ENCODE measurements at places on chromosomes 11 and 22.

- no peak for DNase-seq
These were observed 48.0 kb upstream of the SLC5A1 start for GRCh38 chr22:31995046-31995445.

GRCh38 chr11:22670830-22671229 is 4.4 kb downstream of the GAS2 start:
- no peak for DNase-seq

GRCh38 chr22:39241794-39242594 is 2.8 kb downstream of the PDGFB start:
- no peak for DNase-seq

DNA sequence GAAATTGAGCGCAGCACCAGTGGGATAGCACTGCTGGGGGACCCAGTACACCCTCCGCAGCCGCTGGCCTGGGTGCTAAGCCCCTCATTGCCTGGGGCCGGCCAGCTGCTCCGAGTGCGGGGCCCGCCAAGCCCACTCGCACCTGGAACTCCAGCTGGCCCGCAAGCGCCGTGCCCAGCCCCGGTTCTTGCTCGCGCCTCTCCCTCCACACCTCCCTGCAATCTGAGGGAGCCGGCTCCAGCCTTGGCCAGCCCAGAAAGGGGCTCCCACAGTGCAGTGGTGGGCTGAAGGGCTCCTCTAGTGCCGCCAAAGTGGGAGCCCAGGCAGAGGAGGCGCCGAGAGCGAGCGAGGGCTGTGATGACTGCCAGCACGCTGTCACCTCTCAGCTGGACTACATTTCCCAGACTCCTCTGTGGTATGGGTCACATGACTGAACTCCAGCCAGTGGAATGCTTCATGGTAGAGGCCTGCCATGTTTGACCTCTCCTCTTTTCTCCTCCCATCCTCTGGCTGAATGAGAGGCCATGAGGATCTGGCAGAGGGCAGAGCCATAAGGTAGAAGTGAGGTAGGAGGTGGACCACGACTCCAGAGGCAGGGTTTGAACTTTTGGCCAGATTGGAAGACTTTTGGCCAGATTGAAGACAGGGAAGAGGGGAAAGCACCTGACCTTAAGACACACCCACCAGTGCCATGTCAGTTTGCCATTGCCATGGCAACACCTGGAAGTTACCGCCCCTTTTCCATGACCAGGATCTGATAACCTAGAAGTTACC is 6.2 kb downstream of the MRGPRD start:
- DNase-seq = no peak

DNA sequence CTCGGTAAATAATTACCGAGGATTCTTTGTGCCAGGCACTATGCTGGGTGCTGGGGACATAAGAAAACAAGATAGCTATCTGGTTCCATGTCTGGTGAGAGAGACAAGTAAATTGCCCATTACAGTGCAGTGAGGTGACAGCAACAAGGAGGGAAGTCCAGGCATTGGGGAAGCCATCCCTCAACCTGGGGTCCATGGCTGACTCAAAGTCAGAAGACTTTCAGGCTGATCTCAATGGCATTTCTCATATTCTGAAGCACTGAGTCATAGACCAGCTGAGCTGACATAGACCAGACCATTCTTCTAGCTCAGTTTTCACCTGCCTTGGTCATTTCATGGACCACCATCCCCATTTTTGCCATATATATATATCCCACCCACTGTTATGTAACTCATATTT is 158.8 kb downstream of the TTC17 start:
- no peak for DNase-seq

DNA sequence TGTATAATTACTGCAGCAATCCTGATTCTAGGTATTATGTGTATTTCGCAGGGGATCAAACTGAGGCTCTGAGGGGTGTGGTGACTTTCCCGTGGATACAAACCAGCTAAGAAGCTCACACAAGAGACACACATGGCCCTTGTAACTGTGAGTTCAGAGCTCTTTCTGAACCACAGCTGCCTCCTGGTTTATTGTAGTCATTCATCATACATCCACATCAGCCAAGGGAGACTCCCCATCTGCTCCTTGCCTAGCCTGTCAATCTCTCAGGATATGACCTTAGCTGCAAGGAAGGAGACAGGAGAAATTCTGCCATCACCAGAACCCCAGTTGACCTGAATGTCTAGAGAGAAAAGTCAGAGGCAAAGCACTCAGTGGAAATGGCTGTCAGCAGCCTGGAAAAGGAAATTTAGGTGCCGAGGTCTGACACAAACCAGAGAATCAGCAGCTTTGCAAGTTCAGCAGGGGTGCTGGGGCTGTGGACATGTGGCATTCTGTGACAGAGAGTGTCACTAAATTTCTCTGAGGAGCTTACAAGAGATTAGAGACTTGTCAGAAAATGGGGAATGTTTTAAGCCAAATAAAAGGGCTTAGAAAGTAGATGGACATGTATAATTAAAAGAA is 209.5 kb downstream of the AASDHPPT start:
- DNase-seq = no peak

DNA sequence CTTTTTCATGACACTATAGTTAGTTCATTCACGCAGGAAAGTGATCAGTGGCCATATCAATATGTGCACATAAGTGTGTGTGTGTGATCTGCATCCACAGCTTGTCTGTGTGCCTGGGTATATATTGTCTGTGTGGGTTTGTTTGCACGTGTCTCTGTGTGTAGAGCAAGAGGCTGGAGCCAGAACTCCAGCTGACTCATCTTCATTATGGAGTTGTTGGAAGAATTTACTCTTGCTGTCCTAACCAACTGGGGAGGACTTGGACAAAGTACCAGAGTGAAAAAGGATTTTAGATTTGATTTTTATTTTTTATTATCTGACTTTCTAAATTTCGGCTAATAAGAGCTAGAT is 63.9 kb downstream of the TP53I11 start:
- no peak for DNase-seq

DNA sequence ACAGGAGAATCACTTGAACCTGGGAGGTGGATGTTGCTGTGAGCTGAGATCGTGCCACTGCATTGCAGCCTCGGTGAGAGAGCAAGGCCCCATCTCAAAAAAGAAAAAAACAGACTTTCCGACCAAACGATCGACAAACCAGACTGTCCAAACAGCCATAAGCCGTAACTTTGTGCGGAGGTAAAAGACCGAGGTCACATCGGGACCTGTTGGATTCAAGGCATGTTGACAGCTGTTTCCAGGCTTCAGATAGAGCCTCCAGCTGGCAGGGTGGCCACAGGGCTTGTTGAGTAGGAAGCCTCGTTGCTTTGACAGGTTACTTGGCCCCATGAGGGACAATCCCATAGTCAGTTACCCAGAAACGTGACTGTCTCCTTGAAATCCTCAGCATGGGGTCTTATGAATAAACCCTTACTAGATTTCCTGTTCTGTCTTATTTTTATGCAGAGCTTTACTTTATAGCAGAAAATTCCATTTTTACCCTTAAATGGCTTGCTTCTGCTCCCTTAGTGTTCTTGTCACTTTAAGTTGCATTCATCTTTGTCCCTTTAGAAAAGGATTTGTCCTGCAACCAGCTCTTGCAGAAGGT is 22.3 kb downstream of the PPARA start:
- DNase-seq = peak; percentile 68

DNA sequence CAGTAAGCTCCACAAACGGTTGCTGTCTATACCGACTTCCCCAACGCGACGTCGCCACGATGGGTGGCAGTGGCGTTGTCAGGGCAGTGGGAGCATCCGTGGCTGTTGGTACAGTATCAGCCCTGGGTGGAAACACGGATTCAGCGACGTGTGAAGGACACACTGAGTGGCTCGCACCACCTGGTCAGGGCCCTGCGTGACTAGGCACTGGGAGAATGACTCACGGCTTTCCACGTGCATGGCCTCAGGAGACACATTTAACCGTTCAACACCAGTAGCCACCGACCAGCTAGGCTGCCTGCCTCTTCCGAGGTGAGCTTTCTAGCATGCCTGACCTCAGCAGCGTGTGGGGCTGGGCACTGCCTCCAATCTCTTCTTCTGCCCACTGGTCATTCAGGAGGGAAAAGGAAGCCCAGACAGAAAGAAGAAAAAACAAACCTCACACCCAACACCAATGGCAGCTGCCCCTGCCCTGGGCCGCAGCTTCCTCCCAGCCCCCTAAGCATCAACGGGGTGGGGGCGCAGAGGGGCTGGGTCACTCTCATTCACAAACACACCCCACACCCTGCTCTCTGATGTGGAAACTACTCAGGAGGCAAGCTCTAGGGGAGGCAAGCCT is 59.0 kb downstream of the MYH9 start:
- peak; percentile 79 for DNase-seq

GRCh38 chr11:29657709-29658108 is 359.1 kb downstream of the KCNA4 start:
- DNase-seq = no peak

DNA sequence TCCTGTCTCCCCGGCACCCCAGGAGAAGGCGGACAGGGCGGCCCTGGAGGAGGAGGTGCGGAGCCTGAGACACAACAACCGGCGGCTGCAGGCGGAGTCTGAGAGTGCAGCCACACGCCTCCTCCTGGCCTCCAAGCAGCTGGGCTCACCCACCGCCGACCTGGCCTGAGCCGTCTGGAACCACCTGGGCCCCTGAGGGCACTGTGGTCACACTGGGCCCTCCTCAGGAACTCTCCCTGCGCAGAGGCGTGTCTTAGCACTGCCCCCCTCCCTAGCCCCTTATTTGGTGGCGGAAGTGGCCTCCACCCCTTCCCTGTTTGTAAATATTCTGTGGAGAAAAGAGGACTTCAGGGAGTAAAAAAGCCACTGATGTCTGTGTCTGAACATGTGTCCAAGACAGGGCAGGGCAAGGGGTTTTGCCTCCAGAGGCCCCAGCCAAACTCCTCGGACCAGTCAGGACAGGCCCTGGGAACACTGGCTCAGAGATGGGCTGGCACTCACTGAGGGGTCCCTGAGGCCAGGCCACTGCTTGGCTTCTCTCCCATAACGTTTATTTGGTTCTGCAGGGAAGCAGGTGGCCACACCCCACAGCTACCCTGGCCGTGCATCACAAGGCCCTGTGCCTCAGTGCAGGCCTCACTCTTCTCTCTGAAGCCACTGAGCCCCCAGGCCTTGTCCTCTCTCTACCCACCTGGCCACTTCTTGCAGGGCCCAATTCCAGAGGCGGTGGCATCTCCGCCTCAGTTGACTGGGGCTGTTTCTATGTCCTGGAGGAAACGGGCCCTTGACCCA is 12.0 kb downstream of the RELA start:
- no peak for DNase-seq

GRCh38 chr11:85759915-85760314 is 51.0 kb downstream of the SYTL2 start:
- DNase-seq = no peak

- DNase-seq = no peak
These were observed 50.2 kb downstream of the SMIM38 start for GRCh38 chr11:69205743-69206612.

- DNase-seq = no peak
These were observed 14.4 kb downstream of the ATXN10 start for GRCh38 chr22:45686004-45686403.

DNA sequence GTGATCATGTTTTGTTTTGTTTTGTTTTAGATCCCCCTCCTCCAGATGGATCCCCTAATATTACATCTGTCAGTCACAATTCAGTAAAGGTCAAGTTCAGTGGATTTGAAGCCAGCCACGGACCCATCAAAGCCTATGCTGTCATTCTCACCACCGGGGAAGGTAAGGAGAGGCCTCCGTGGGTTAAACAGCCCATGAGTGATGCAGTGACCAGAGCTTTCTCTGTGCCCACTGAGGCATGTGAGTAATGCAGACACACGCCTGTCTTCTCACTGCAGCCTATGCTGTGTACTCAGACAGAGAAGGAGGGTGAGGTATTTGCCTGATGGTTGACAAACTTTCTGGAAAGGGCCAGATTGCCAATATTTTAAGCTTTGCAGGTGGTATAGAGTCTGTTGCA is 73.7 kb upstream of the OR4B1 start:
- no peak for DNase-seq

DNA sequence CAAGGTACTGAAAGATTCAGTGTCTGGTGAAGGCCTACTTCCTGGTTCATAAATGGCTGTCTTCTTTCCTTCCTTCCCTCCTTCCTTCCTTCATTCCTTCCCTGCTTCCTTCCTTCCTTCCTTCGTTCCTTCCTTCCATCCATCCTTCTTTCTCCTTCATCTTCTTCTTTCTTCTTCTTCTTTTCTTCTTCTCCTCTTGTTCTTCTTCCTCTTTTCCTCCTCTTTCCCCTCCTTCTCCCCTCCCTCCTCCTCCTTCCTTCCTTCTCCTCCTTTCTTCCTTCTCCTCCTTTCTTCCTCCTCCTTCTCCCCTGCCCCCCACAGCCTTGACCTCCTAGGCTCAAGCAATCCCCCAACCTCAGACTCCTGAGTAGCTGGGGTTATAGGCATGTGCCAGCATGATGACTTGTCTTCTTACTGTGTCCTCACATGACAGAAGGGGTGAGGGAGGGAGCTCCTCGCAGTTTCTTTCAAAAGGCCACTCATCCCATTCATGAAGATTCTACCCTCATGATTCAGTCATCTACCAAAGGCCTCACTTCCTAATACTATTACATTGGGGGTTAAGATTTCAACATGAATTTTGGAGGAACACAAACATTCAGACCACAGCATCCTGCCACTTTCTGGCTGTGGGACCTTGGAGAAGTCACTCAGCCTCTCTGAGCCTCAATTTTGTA is 22.6 kb upstream of the CCDC134 start:
- no peak for DNase-seq

DNA sequence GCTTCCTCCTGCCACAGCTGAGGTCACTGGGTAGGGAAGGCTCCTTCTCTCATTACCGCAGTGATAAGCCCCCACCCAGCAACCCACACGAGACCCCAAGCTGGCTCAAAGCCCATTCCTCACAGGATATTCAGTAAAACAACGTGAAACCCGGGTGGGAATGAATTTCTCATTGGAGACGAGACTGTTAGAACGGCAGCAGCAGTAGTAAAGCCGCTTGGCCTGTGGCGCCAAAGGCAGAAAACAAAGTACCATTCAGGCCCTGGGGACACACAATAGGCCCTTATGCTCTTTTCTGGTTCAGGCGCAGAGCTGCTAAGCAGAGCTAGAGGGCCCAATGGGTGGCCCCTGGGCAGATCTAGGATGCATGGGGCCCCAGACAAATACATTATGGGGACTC is 45.3 kb downstream of the PC start:
- DNase-seq = no peak
